A549 treated with CpdA at 1 μM for 4 hours (cell line): ENCODE measurements at places on chromosomes 11 and 22. TPM values are rescaled to one million over a fixed set of nuclear protein-coding genes. Genes with fewer than 3 reads are reported as not detected.

SCO2 gene
- total RNA-seq, result 1.9 to 6.1 TPM (median 4.8 TPM) in 5 replicates

GRAMD1B gene
- 31.6 to 48.8 TPM (median 46.6 TPM) in 5 replicates for total RNA-seq

UBQLN3 gene
- total RNA-seq, result not detected in 5 replicates

CD3G gene
- total RNA-seq, result not detected in 5 replicates

HBG1 gene
- total RNA-seq, result not detected in 5 replicates

IGLL1 gene
- total RNA-seq, result not detected in 5 replicates

ISX gene
- not detected in 5 replicates for total RNA-seq

RPS25 gene
- 784 to 1,110 TPM (median 839 TPM) in 5 replicates for total RNA-seq

PATE2 gene
- 0.02 TPM in 1 of 5 replicates, not detected in the others for total RNA-seq

CYTH4 gene
- total RNA-seq, result 0.82 to 1.2 TPM (median 1.0 TPM) in 5 replicates

CCDC73 gene
- total RNA-seq, result 0.02 to 0.10 TPM (median 0.04 TPM) in 4 of 5 replicates, not detected in the other
